Sigmoid colon (tissue), 7 donors: ENCODE measurements at places on chromosomes 12 and 14. TPM values are rescaled to one million over a fixed set of nuclear protein-coding genes. Genes with fewer than 3 reads are reported as not detected.
A peak's percentile ranks its signal among the peaks of the same experiment; 100 is the strongest.

PMEL gene
- total RNA-seq: not detected

SIRT4 gene
- 2.8 TPM for total RNA-seq

DNA sequence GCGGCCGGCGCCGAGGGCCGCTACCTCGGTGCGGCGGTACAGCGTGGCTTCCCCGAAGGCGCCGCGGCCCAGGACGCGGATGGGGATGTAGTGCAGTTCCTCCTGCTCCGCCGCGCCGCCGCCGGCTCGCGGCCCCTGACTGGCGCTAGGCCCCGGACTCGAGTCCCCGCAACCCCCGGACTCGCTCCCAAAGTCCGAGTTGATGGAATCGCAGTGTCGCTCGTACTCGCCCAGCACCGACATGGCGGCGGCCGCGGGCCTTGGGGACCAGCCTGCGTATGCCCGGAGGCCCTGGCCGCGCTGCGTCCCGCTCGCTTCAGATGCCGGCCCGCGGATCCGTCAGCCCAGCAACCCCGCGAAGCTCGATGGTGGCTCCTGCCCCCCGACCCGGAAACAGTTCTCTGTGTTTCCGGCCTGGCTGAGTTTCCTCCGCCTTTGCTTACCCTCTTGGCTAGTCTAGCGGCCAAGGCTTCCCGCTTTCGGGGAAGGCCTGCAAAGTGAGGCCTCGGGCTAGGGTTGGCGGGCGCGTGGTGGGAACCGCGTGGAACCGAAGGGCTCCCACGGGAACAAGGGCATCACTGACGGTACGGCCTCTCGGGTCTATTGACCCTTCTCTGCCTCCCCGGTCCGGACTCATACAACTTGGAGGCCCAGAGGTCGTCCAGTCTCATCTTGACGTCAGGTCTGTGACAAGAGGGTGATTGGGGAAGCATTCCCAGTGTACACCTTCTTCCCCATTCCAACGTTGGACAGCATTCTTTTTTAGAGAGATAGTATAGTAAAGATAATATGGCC lies at the start of gene NEK9:
Gene NEK9 (minus strand): TSS at position 370 of the 795 bp plus-strand sequence. CDS start 127 bp downstream, at position 243.
- DNase-seq: peak; percentile 95
- peak within 1 kb of the TSS; percentile 97 for H3K27ac ChIP-seq
- H3K4me3 ChIP-seq: peak within 1 kb of the TSS; percentile 70
- H3K4me1 ChIP-seq: peaks cover 37% of the 10 kb centered on the region
- no peaks in the 10 kb centered on the region for H3K27me3 ChIP-seq
- no peaks in the 10 kb centered on the region for H3K36me3 ChIP-seq

DNA sequence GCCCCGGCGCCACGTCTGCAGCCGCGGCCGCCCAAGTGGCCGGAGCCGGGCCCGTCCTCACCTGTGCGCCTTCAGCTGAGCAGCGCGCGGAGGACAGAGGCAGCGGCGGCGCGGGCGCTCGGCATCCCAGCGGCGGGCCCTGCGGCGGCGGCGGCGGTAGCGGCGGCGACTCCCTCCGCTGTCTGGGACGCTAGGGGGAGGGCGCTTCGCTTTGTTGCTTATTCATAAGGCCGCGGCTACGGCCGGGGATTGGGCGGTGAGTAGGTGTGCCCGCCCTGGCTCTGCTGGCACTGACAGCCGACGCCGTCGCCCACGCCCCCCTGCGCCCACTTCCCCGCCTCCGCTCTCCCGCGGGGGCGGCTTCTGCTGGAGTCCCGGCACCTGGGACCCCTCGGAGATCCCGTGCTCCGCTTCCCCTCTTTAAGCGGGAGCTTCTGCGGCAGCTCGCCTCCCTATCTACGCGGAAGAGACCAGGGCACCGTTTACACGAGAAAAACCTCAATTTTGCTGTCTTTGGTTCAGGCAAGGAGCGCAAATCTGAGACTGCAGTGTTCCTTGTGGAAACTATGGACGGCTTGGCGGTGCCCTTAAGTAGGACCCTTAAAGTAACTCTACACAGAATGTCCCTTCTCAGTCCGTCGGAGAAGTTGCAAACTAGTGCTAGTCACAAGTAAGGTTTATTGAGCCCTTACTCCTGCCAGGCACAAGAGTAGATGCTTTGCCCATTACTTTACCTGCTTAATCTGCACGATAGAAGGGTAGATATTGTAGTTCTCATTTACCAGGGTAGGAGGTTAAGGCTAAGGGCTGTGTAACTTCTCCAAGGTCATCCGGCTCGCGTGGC lies at the start of gene ARMH4:
Gene ARMH4 (minus strand): TSS at position 200 of the 844 bp plus-strand sequence. CDS start 12,855 bp downstream, outside the sequence.
- DNase-seq: peak; percentile 88
- no peaks in the 10 kb centered on the region for H3K4me1 ChIP-seq
- H3K4me3 ChIP-seq: peak within 1 kb of the TSS; percentile 69

DNA sequence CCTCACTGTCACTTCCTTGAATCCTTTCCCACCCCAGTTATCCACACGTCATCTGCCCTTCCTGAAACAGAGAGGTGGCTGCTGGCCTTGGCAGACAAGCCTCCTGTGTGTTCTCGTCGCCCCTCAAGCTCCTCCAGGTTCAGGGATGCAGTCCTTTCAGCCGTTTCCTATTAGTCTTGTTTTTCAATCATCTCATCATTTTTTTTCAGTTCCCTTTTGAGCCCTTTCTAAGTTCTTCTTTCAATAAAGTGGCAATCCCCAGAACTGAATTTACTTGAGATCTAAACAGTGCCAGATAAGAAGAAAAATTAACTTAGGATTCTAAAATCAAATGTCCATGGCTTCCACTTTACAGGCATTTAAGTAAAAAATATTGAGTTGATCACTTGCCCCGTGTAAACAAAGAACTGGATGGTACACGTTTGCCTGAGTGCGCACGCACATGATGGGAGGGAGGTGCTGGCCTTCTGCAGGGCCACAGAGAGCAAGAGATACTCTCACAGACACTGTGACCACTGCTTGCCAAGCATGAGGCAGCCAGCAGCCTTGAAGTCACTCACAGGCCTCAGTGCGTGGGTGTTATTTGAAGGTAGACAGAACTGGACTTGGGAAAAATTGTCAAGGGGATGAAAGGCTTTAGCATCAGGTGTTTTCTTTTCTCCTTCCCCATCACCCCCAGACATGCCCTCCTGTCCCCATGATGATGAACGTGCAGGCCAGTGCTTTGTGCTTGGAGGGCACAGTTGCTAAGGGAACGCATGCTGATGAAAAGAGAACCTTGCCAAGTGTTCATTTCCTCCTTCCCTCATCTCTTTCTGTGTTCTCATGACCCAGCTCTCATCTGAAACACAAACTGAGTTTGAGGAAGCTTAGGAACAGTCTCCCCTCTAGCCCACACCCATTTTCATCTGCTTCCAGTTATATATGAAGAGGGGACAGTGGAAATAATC lies 408.3 kb downstream of the EGLN3 start:
- H3K4me3 ChIP-seq: no peak overlapping the region
- H3K4me1 ChIP-seq: no peaks in the 10 kb centered on the region
- DNase-seq: no peak
- H3K27me3 ChIP-seq: no peaks in the 10 kb centered on the region

GRCh38 chr12:101678081-101678480 lies 19.4 kb upstream of the CHPT1 start:
- no peak for DNase-seq
- H3K27me3 ChIP-seq: no peaks in the 10 kb centered on the region
- H3K4me1 ChIP-seq: peaks cover 5% of the 10 kb centered on the region
- H3K4me3 ChIP-seq: no peak overlapping the region
- H3K36me3 ChIP-seq: no peaks in the 10 kb centered on the region
- H3K27ac ChIP-seq: no peak overlapping the region

- no peaks in the 10 kb centered on the region for H3K36me3 ChIP-seq
- H3K4me1 ChIP-seq: peaks cover 5% of the 10 kb centered on the region
- H3K4me3 ChIP-seq: no peak overlapping the region
- H3K27ac ChIP-seq: no peak overlapping the region
- H3K27me3 ChIP-seq: no peaks in the 10 kb centered on the region
Measured at GRCh38 chr12:40963751-40964150, 224.4 kb upstream of the PDZRN4 start.

DNA sequence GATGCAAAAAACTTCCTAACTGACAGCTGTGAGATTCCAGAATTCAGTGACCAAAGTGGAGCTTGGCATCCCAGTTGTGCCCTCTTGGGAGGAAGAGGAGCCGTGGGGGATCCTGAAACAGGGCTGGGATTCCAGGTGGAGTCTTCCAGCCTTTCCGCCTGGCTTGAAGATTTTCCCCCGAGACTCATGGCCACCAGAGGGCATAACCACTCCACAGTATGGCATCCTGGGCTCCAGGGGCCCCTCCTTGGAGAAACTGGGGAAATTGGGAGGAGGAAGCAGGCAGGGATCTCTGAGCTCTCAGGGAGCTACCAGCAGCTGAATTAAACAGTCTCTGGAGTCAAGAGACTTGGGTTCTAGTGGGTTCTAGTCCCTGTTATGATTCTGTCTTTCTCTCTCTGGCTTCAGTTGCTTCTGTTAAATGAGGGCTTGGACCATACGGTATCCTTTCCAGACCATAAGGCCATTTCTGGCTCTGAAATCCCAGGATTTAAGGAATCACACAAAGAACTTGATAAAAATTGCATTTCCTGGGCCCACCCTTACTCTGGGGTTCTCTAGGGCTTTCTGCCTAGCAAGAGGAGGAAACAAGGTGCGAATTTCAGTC lies 2.6 kb upstream of the TAMALIN start:
- DNase-seq: peak; percentile 82
- H3K36me3 ChIP-seq: no peaks in the 10 kb centered on the region
- peaks cover 27% of the 10 kb centered on the region for H3K4me1 ChIP-seq
- H3K27ac ChIP-seq: no peak overlapping the region
- peaks cover 37% of the 10 kb centered on the region for H3K27me3 ChIP-seq
- no peak overlapping the region for H3K4me3 ChIP-seq

DNA sequence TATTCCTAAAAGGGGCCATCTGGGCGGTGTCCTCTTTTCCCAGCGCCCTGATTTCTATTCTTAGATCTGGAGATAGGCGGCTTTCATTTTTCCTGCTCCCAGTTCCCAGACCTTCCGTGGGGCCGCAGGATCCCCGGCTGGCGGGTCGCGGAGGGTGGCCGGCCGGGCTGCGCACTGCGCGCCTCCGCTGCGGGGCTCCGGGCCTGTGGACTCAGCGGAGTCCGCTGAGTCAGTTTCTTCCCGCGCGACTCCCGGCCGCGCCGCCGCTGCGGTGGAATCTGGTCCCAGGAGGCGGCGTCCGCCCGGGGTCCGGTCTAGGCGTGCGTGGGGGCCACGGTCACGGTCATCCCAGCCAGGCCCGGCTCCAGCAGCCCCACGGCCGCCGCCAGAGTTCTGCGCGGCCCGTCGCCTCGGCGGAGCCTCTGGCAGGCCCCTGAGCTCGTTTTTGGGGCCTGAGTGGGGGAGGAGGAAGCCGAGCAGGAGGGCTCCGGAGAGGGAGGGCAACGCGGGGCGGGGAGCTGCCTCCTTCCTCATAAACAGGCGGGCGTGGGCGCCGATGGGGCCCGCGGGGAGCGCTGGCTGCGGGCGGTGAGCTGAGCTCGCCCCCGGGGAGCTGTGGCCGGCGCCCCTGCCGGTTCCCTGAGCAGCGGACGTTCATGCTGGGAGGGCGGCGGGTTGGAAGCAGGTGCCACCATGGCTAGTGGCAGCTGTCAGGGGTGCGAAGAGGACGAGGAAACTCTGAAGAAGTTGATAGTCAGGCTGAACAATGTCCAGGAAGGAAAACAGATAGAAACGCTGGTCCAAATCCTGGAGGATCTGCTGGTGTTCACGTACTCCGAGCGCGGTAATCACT lies at the start of gene LRRK2:
Gene LRRK2 (plus strand): TSS at position 559 of the 853 bp plus-strand sequence. CDS start 135 bp downstream, at position 694.
- H3K36me3 ChIP-seq: no peaks in the 10 kb centered on the region
- peak within 1 kb of the TSS; percentile 62 for H3K4me3 ChIP-seq
- peak within 1 kb of the TSS; percentile 96 for H3K27ac ChIP-seq
- peak; percentile 94 for DNase-seq
- peaks cover 28% of the 10 kb centered on the region for H3K4me1 ChIP-seq

- H3K36me3 ChIP-seq: no peaks in the 10 kb centered on the region
- no peak for DNase-seq
- H3K4me1 ChIP-seq: peaks cover 22% of the 10 kb centered on the region
- H3K27me3 ChIP-seq: no peaks in the 10 kb centered on the region
Measured at GRCh38 chr14:23299211-23299957, 3.3 kb downstream of the PPP1R3E start.

- H3K27ac ChIP-seq: peak overlapping the region; percentile 91
- peaks cover 28% of the 10 kb centered on the region for H3K4me1 ChIP-seq
- no peak for DNase-seq
- no peaks in the 10 kb centered on the region for H3K27me3 ChIP-seq
- peak overlapping the region; percentile 85 for H3K4me3 ChIP-seq
Measured at GRCh38 chr12:56257071-56257470, 1.1 kb downstream of the ANKRD52 start.

GRCh38 chr12:65657635-65658034 lies 166.6 kb upstream of the HMGA2 start:
- no peaks in the 10 kb centered on the region for H3K4me1 ChIP-seq
- DNase-seq: no peak
- no peak overlapping the region for H3K27ac ChIP-seq
- no peak overlapping the region for H3K4me3 ChIP-seq

RNASE11 gene
- not detected for total RNA-seq

SLC6A15 gene
- 1.8 TPM for total RNA-seq

DNA sequence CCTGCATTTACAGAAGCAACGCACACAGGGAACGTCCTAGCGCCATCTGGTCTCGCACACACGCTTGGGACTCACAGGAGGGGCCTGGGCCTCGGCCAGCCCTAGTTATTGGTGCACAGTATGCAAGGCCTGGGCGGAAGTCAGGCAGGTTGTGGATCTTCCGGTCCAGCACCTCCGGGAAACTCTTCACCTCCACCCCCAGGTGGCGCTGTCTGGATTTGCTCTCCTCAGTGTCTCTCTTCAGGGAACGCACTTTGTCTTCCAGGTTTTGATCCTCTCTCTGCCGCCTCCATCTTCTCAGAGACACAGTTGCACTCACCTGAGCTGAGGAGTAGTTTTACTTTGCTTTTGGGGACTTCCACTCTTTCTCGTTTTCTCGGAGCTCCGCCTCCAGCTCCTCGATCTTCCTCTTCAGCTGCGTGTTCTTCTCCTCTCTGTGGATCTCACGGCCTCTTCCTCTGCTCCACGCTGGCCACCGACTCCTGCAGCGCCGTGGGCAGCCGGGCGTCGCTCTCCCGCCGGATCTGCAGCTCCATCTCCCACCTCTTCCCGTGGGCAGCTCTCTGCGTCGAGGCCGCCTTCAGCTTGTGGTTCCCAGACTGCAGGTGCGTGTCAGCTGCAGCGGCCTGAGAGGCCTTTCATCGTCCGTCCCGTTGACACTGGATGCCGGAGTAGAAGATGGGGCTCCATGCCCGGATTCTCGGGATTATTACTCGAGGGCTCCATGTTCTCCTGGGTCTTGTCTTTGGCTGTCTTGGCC lies 933.8 kb downstream of the TMEM121 start:
- H3K27me3 ChIP-seq: no peaks in the 10 kb centered on the region
- no peak for DNase-seq
- H3K36me3 ChIP-seq: no peaks in the 10 kb centered on the region
- H3K27ac ChIP-seq: no peak overlapping the region

SLC15A5 gene
- not detected for total RNA-seq

TTC9 gene
- total RNA-seq: 0.71 TPM

PROX2 gene
- total RNA-seq: not detected

GRCh38 chr12:3054374-3054773 lies 22.8 kb upstream of the TSPAN9 start:
- no peak for DNase-seq
- no peak overlapping the region for H3K27ac ChIP-seq
- no peaks in the 10 kb centered on the region for H3K27me3 ChIP-seq
- no peak overlapping the region for H3K4me3 ChIP-seq

KRT77 gene
- total RNA-seq: not detected

DPF3 gene
- 0.28 TPM for total RNA-seq

- no peak overlapping the region for H3K27ac ChIP-seq
- no peak for DNase-seq
- H3K36me3 ChIP-seq: no peaks in the 10 kb centered on the region
- H3K27me3 ChIP-seq: no peaks in the 10 kb centered on the region
Measured at GRCh38 chr14:55843718-55844403, 263.9 kb downstream of the KTN1 start.

CD27 gene
- total RNA-seq: not detected

GRCh38 chr14:60204843-60205774 lies 39.9 kb upstream of the DHRS7 start:
- no peak for DNase-seq
- H3K27me3 ChIP-seq: no peaks in the 10 kb centered on the region
- no peaks in the 10 kb centered on the region for H3K4me1 ChIP-seq
- H3K27ac ChIP-seq: no peak overlapping the region
- no peak overlapping the region for H3K4me3 ChIP-seq
